ENCODE measurements at places on chromosomes 4 and X.

DNA sequence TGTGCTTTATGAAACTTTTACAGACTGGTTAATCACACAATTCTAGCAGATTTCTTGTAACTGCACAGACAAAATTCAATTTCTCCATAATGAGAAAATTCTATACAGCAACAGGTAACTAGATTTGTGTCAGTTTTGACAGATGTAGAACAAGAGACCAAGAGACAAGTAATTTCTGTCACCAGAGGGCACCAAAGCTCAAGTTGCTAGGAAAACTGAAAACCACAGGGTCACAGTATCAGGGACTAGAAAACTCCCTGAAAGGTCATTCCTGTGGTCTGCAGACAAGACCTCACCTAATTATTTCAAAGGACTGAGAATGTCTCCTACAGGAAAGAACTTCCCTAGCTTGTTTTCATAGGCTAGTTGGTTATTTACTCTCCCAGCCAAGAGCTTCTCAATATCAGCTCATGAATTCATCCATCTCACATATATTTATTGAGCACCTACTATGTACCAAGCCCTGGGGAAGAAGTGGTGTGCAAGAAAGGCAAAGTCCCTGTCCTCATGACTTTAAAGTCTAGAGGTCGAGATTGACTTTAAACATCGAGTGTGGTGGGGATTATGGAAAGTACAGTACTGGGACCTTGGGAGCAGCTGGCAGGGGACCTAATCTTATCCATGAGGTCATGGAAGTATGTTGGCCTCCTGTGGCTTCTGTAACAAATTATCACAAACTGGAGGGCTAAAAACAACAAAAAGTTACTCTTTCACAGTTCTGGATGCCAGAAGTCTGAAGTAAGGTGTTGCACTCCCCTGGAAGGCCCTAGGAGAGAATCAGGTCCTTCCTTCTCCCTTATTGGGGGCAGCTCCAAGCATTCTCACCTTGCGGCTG, 47.8 kb upstream of the SETD7 start:
- DNase-seq = peak; percentile 69

GRCh38 chr4:54014666-54015160, 49.7 kb downstream of the CHIC2 start:
- DNase-seq = no peak

GRCh38 chr4:182547435-182547834, 304.2 kb downstream of the TENM3 start:
- DNase-seq = no peak

- peak; percentile 61 for DNase-seq
Measured at GRCh38 chr4:20253735-20254409, 2.2 kb downstream of the SLIT2 start.

GRCh38 chrX:68894142-68894512, 65.3 kb downstream of the EFNB1 start:
- no peak for DNase-seq

DNA sequence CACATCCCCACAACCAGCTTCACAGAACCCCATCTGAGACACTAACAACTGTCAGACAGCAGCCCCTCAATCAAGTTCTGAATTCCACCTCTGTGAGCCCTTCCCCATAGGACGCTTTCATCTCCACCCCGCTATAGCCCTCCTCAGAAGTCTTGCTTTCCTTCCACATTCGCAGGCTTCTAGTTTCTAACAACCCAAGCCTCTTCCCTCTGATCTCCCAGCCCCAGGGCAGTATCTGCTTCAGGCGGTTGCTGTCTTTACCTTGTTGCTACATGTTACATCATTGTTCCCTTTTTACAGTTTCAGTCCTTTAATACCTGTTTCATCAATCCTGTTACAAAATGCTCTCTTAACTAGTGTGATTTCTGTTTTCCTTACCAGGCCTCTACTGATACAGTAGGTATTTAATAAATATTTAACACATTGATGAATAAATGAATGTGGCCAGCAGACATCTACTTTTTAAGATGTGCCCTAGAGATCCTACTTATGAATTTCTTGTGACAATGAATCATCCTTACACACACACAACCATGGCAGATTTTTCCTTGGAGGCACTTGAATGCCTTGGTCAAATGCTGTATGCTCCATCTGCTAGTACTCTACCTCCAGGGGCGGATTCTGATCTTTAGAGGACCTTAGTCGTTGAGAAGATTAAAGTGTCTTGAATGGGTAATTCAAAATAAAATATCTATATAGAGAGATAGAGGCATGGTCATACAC, 164.7 kb upstream of the SLIT2 start:
- no peak for DNase-seq

DNA sequence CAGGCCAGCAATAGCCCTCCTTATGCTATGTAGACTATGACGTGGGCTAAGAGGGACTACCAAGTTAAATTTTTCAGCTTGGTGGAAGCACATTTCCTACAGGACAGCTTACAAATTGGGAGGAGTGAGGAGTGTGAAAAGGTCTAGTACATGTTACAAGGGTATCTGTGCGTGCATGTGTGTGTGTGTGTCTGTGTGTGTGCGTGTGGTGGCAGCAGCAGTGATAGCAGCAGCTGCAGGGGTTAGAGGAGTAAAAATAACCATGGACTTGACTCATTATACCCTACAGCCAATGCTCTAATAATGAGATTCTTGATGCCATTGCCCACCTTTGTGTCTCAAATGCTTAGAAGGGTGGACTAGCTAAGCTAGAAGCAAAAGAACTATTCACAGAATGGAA, 88.6 kb downstream of the SLC9A7 start:
- DNase-seq = no peak

- no peak for DNase-seq
Measured at GRCh38 chrX:124530803-124531202, 184.4 kb downstream of the SH2D1A start.

DNA sequence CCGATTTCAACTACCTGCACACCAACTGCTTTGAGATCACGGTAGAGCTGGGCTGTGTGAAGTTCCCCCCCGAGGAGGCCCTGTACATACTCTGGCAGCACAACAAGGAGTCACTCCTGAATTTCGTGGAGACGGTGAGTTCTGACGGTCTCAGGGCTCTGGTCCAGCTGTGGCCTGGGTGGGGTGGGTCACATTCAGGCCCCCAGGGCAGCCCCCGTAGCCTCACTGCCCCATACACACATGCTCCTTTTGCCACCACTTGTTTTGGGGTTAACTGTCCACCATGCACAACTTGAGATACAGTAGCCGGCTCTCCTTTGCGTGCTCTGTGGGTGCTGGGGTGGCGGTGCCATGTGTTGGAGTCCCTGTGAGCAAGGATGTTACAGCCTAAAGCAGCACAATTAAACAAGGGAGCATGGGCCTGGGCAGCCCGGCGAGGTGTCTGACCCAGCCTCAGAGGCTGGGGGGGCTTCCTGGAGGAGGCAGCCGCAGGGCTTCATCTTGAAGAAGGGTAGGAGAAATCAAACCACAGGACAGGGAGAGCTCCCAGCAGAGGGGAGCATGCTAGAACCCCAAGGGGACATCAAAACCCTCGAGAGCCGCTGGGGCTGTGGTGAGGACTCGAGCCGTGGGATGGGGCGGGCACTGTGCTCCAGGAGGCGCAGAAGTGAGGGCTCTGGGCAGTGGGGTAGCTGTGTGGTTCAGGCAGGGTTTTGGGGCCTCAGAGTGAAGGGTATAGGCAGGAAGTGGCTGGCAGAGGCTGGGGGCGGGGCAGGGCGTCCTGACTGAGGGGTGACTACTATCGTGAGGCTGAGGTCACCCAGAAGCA, 22.0 kb downstream of the CPZ start:
- DNase-seq = no peak

GRCh38 chr4:40617872-40618271, 11.8 kb downstream of the RBM47 start:
- peak; percentile 58 for DNase-seq

DNA sequence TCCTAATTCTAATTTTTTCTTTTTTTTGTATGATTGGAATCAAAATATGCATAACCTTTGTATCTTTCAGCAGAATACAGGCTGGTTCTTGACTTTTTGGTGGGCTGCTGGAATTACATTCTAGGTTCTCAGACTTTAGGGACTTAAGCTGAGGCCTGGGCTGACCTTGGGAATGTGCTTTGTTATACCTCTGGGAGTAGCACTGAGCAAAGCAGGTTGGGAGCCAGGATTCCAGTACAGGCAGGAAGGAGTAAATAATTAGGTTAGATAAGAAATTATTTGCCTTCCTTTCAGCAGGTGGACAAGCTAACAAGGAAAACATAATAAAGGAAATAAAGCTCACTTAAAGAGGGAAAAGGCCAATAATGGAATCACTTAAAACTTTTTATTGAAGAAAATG, 49.9 kb upstream of the SLC4A4 start:
- DNase-seq = no peak

DNA sequence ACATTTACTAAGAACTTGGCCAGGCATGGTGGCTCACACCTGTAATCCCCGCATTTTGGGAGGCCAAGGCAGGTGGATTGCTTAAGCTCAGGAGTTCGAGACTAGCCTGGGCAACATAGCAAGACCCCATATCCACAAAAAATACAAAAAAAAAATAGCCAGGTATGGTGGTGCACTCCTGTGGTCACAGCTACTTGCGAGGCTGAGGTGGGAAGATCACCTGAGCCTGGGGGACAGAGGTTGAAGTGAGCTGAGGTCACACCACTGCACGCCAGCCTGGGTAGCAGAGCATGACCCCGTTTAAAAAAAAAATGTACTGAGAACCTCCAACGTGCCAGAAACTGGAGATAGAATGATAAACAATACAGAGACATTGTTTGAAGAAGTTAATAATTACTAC, 8.0 kb downstream of the OPRPN start:
- no peak for DNase-seq

DNA sequence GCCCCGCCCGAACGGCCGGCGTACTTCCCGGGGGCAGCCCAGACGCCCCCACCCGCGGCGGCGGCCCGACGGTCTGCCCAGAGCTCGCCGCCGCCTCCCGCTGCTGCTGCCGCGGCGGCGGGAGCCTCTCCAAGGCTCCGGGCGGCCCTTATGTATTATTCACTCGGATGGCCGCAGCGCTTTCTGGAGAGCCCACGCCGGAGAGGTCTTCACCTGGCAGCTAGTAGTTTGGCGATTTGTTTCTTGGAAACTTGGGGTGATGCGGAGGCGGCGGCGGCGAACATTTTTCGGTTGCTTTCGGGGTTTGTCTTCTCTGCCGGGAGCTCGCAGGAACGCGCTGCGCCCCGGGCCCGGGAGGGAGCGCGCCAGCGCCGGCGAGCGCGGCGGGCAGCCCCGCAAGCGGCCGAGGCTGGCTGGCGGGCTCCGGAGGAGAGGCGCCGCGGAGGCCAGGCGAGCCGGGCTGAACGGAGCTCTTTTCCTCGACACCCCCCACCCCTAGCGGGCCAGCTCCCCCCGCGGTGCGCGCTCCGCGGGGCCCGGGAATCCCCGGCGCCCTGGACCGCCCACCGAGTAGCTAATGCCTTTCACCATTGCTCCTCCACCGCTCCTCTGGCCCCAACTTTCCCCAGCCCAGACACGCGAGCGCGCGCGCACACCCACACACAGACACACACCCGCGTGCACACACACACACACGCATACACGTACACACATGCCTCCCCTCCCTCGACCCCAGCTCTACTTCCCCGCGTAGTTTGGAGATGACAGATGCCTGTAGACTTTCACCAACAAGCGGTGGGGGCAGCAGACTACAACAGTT, 113.5 kb downstream of the DHX15 start:
- DNase-seq = peak; percentile 54

DNA sequence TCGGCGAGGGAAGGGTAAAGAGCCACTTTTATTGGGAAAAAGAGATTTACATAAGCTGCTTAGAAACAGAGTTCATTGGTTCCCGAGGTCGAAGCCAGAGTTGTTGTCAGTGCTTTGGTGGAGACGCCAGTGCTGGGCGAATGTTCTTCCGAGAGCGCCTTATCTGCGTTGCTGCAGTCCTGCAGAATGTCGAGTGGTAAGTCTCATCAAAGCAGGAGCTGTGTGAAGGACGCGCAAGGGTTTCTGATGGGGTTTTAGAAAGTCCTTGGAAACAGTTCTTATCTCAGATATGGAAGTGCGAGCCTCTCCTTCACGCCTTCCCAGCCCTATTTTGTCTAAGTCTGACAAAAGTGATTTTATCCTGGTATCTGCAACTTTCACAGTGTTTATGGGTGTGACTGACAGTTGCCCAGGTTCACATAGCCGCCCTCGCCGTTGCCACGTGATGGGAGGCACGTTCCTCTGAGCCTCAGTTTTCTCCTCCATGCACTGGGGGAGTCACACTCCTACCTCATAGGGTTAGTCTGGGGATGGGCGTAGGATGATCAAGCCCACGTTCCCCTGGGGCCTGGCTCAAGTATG, 47.3 kb upstream of the NSG1 start:
- DNase-seq = peak; percentile 14

GRCh38 chr4:178185517-178185916, 743.3 kb upstream of the AGA start:
- DNase-seq = no peak

GRCh38 chr4:14879683-14880082, 122.6 kb upstream of the CPEB2 start:
- no peak for DNase-seq
